ENCODE measurements at places on chromosomes 2 and 18.

GRCh38 chr2:96754317-96754716 lies 6.4 kb upstream of the CNNM4 start:
- DNase-seq = no peak

- DNase-seq = no peak
Observed at GRCh38 chr2:240707043-240707756, 15.5 kb downstream of the AQP12A start.

DNA sequence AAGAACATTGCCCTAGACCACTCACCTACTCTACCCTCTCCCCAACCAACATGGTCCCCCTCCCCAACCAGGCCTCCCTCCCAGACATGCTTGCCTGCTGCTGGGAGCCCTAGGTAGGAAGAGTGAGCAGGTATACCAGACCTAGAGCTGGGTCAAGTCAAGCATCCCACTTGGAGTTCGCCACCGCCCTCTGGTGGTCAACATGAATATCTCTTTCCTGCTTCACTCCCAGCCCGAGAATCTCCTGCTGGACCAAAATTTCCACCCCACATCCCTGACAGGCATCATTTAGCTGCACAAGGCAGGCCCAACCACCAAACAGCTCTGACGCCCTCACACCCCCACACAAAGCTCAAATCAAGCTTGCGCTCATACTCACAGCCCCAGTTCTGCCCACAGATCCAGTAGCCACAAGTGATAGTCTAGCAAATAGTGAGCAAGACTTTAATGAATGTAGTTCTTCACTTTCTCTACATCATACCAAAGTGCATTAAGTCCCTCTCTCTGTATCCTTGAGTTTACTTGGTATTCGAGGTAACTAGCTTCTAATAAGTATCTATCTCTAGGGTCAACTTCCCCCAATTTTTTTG lies 116.0 kb downstream of the TNS1 start:
- DNase-seq = peak; percentile 38

GRCh38 chr2:166458674-166459073 lies 35.4 kb downstream of the SCN7A start:
- DNase-seq = no peak

- no peak for DNase-seq
Observed at GRCh38 chr2:218478544-218478943, 59.6 kb downstream of the VIL1 start.

GRCh38 chr2:231932711-231932970 lies 6.4 kb upstream of the NPPC start:
- no peak for DNase-seq

GRCh38 chr18:33575451-33575850 lies 2.6 kb upstream of the ASXL3 start:
- no peak for DNase-seq

DNA sequence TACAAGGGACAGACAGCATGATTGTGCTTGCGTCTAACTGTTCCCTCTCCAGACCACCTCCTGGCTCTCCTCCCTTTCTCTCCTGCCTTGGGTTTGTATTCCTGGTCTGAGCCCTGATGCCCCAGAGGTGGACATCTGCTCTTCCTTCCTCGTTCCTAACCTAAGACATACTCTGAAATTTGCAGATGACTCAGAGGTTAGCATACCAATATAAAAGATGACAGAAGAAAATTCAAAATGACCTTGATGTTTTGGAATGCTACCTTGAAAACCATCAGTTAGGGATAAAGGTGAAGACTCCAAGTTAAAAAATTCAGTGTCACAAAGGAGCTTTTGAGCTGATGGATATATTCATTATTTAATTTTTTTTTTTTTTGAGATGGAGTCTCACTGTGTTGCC lies 12.9 kb downstream of the SMYD1 start:
- DNase-seq = no peak

DNA sequence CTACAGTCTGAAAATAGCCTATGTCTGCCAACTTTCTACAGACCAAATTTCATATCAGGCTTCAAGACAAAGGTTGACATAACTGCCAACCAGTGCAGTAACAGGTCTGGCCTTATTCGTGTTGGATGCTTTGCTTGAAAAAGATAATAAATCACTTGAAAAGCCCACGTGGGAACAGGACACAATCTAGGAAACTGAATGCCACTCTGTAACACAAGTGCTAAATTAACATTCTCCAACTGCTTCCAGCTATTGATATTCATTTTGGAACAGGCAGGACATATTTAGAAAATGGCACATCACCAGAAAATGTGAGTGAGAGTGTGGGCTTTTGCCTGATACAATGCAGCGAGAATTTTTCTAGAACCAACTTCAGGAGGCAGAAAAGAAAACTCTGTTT lies 165.9 kb upstream of the CCDC150 start:
- DNase-seq = no peak

DNA sequence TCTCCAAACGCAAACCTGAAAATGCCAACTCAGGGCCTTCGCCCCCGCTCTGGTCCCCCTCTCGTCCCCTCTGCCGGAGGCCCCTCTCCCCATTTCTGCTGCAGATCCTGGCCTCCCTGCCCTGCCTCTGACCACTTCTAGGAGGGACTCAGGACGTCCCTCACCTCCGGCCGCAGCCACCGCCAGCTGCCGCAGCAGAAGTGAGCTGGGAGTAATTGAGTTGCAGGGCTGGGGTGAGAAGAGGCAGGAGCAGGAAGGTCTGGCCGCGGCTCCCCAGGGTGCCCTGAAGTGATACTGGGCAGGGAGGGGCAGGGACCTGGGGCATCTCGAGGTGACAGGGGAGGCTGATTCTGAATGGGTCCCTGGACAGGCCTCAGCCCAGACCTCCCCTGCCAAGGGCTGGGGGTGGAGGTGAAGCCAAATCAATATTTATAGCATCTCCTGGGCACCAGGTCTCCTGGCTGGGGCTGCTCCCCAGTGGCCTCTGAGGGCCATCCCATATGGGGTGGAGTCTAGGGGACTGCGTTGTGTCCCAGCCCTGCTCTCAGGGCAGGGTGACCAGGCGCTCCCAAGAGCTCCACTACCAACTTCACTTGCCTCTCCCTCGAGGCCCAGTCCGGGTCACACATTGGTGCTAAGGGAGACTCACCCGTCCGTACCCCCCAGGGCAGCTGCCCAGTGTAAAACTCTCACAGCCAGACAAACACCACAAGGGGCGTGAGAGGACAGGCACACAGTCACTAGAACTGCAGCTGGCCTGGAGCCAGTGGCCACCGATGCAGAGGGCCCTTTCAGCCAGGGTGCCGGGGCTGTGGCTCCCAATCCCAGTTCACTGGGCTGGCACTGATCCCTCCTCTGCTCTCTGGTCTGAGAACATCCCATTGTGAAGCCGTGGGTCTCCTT lies 33.0 kb downstream of the KCNIP3 start:
- DNase-seq = no peak

GRCh38 chr2:9422321-9423099 lies 818 bp downstream of the ITGB1BP1 start:
- peak; percentile 22 for DNase-seq

DNA sequence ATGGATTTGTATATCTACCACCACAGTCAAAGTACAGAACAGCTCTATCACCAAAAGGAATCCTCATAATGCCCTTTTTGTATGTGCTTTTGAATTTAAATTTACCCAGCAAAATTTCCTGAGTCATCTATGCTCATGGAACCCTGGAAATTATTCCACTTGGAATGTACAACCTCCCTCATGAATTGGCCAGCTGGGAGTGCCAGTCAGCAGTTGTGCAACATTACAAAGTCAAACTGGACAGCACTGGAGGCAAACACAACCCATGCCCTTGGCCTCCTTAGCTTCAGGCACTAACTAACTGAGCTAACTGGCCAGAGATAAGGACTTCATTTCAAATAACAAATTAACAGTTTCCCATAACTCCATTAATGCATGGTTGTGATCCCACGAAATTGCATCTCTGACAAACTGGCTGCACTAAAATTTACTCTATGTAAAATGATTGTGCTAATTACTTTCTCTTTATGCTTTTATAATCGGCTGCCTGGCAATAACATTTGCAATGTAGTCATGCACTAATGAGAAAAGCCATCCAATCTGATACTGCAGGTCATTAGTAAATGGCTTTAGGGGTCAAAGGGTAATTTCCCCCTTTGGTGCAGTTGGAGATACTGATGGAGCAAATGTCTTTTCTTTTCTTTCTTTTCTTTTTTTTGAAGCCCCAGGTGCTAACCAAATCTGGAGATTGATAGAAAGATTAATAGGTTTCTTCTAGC lies 270.5 kb downstream of the ACTR3 start:
- DNase-seq = no peak

DNA sequence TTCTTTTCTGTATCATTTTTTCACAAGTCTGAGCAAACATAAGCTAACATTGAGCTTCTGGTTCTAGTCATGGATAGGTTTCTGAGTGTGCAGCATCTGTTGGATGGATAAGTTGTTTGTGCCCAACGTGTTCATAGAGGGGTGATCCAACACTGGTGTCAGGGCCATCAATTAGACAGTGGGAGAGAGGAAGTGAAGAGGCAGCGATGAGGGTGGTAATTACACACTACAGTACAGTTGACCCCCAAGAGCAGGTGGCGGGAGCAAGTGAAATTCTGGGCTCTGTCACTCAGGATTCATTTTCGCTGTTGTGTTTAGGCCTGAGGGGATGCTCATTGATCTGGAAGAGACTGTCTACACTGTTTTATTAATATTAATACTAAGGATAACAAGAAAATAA lies 180.0 kb upstream of the CXCR4 start:
- DNase-seq = no peak

- DNase-seq = no peak
Observed at GRCh38 chr2:181380581-181380980, 76.6 kb upstream of the ITGA4 start.

DNA sequence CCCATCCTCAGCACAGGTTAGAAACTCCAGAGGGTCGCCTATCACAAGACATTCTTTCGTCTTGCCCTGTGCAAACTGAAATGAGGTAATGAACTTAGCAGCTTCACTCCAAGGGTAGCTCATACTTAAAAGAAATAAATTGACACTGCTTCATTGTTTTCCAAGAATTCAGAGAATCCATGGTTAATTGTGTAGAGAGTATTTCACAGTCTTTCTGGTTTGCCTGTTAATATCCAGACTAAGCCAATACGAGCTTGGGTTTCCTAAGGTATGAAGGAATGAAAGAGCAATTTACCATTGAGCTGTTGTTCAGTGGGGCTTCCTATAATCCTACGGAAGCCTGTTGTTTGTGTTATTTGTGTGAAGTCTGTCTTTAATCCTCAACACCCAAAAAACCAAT lies 58.7 kb downstream of the FAM124B start:
- no peak for DNase-seq

GRCh38 chr2:128309280-128310093 lies 9.2 kb downstream of the HS6ST1 start:
- peak; percentile 5 for DNase-seq

GRCh38 chr2:85273738-85274731 lies 53.8 kb downstream of the TGOLN2 start:
- no peak for DNase-seq

- no peak for DNase-seq
Observed at GRCh38 chr2:11805024-11805423, 58.6 kb downstream of the LPIN1 start.
